Right atrium auricular region (tissue), 2 donors: ENCODE measurements at places on chromosomes 3 and 15.

DNA sequence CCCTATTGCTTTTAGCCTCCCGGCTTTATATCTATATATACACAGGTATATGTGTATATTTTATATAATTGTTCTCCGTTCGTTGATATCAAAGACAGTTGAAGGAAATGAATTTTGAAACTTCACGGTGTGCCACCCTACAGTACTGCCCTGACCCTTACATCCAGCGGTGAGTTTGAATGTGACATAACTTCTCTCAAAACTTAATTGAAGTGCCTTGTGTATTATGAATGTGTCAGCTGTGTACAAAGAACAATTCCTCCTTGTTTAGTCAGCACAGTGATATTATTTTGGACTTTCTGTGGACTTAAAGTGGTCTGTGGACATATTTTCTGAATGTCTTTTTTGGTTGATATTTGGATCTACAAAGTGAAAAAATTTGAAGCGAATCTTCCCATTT lies 220 bp downstream of the TP63 start:
- H3K4me1 ChIP-seq = peaks cover 14% of the 10 kb centered on the region
- DNase-seq = no peak
- no peaks in the 10 kb centered on the region for H3K27me3 ChIP-seq
- no peak overlapping the region for H3K27ac ChIP-seq

DNA sequence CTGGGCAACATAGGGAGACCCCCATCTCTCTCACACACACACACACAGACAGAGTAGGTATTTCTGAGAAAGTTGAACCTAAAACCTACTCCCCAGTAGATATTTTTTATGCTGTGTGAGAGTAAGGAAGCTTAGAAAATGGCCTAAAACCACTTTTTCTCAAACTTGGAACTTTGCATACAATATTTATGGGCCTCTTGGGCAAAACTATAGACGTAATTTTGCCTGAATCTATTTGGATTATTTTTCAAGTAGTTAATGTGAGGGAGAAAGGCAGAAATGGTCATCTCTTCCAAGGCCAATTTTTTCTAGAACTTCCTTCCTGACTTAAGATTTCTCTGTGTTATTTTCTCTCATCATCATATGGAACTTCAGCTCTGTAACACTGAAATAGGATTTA lies 81.7 kb downstream of the ZNF609 start:
- peaks cover 11% of the 10 kb centered on the region for H3K4me1 ChIP-seq
- H3K27me3 ChIP-seq = no peaks in the 10 kb centered on the region
- DNase-seq = no peak
- H3K36me3 ChIP-seq = no peaks in the 10 kb centered on the region
- H3K27ac ChIP-seq = no peak overlapping the region

DNA sequence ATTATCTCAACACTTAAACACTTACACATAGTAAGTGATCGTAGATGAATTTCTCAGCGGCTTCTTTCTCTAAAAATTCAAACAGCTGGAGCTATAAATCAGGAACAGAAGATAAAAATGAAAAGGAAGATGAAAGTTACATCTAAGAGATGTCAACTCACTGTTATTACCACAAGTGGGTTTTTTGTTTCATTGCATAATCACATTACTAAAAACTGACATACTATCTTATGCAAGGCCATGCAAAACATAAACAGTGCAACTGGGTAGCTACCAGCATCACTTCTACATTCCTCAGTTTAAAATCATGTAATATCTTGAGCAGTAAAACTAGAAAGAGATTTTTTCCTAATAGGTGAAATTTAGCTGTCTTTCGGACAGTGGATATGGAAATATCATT lies 14.9 kb downstream of the MINDY4B start:
- DNase-seq = no peak
- no peak overlapping the region for H3K27ac ChIP-seq
- no peaks in the 10 kb centered on the region for H3K4me1 ChIP-seq
- no peaks in the 10 kb centered on the region for H3K27me3 ChIP-seq

GRCh38 chr3:111473550-111473949 lies 68.4 kb upstream of the CD96 start:
- H3K27me3 ChIP-seq = no peaks in the 10 kb centered on the region
- no peaks in the 10 kb centered on the region for H3K4me1 ChIP-seq
- H3K27ac ChIP-seq = no peak overlapping the region
- no peak for DNase-seq

GRCh38 chr3:119631516-119631915 lies 28.9 kb downstream of the POPDC2 start:
- peak overlapping the region; percentile 61 for H3K27ac ChIP-seq
- H3K27me3 ChIP-seq = no peaks in the 10 kb centered on the region
- no peak overlapping the region for H3K4me3 ChIP-seq
- no peak for DNase-seq

DNA sequence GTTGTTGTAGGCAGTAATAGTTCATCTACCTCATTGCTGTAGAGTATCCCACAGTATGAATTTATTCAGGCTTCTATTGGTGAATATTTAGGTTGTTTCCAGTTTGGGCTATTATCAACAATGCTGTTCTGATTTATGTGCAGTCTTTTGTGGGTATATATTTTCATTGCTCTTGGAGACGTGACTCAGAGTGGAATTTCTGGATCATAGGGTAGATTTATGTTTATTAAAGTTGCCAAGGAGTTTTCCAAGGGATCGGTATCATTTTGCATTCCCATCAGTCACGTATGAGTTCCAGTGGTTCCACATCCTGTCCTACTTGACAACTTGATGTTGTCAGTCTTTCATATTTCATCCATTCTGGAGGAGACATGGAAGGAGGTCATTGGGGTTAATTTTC lies 8.4 kb upstream of the HRH1 start:
- no peaks in the 10 kb centered on the region for H3K27me3 ChIP-seq
- DNase-seq = no peak
- H3K27ac ChIP-seq = no peak overlapping the region
- H3K36me3 ChIP-seq = no peaks in the 10 kb centered on the region

DNA sequence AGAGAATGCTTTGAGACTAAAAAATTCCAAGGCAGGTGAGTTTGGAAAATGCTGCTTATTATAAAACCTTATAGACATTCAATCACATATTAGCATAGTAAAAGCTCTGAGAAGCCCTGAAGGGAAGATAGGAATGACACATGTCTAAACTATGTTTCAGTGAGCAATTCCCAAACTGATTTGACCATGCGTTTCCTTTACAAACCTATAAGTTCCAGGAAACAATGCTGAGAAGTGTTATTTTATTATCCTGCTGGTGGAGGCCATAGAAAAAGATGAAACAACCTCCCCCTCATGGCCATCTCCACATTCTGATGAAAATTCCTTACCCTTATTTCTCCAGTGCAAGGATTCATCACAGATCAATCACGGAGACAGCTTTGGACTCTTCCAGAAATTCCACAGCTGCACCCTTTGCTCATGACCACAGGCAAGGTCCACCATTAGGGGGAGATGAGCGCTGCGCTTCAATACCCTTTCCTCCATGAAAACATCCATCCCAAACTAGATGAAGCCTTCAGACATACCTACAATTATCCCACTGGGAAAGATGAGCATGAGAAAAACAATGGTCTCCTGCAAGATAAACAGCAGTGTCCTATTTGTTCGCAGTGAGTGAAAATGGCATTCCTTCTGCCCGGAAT lies 372.1 kb downstream of the MAGI1 start:
- no peaks in the 10 kb centered on the region for H3K27me3 ChIP-seq
- no peak for DNase-seq
- no peak overlapping the region for H3K27ac ChIP-seq
